ENCODE measurements at places on chromosomes 2 and 18.

- DNase-seq = peak; percentile 98
These were observed 15.1 kb upstream of the NMUR1 start for GRCh38 chr2:231545105-231545902.

GRCh38 chr2:109529532-109530449, 84.0 kb downstream of the SEPTIN10 start:
- DNase-seq = no peak

DNA sequence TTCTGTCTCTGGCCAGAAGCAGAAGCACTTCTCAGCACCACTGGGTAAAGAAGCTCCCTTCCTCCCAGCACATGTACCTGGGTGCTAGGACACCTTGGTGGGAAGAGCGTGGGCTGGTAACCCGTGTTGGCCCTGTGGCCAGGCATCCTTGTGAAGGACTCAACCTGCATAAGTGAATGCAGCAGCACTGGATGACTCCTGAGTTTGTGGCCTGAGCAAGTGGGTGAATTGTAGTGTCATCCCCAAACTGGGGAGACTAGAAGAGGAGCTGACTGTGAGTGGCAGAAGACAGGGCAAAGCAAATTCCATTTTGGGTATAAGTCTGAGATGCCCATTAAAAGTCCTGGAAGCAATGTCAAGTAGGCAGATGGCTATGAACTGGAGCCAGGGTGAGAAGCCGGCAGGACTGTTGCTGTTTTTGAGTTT, 63.4 kb downstream of the STAT1 start:
- DNase-seq = no peak

DNA sequence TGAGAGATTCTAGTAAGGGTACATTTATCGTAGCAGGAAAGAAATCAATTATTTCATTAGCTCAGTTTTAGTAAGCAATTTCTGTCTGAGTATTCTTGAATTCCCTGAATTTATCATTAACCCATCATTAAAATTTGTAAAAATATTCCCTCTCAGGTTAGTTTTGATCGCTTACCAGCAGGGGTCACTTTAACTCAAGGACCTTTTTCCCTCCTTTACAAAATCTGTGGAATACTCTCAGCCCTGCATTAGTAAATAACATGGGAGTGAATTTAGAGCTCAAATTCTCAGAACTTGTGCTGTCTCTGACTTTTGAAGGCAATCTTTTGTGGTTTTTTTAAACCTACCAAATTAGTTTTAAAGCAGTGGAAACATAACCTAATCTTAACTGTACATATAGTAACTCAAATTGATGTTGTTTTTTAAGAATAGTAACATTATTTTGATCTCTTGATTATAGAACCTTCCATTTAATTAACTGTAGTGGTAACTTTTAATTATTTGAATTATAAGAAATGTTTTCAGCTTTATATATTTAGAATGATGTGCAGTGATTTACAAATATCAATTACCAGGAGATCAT, 97.2 kb downstream of the AGPS start:
- DNase-seq = peak; percentile 9
